ENCODE measurements at places on chromosomes 2 and 18.

GRCh38 chr2:202387608-202388342 lies 11.6 kb downstream of the BMPR2 start:
- no peak for DNase-seq

DNA sequence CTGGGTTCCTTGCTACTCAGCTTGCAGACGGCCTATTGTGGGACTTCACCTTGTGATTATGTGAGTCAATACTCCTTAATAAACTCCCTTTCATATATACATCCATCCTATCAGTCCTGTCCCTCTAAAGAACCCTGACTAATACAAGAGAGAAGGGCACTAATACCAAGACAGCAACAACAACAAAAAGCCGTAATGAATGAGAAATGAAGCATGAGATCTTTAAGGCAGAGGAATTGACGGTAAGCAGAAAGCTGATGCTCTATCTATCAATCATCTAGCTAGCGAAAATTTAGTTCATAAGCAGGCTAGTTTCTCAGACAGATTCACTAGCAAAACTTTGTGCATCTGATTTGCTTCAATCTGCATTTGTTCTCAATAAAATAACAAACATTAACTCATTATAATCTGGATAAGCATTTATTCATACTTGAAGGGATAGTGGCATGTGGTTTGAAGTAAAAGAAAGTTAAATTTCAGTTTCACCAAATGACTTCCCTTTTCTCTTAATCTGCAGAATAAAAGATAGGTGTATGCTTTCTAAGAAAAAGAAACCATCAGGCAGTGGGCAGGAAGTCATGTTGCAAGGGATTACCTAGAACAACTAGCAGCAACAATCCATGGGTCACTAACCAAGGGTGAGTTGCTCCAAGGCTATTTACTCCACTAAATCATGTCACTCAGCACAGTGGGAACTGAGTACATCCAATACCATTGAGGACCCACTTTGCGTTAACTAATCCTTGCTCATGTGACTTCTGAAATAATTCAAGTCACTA lies 376.5 kb downstream of the TMEM182 start:
- DNase-seq, result no peak

DNA sequence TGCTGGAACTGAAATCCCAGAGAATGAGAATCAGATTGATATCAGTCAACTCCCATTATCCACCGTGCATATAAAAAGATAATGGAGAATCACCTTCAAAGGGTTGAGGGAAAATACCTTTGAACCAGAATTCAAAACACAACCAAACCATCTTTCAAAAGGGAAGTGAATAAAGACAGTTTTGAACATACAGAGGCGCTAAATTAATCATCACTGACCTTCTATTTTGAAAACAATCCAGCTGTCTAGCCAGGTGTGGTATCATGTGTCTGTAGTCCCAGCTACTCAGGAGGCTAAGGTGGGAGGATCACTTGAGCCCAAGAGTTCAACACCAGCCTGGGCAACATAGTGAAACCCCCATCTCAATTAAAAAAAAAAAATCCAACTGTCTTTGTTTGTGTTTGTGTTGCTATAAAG lies 63.6 kb downstream of the TRABD2A start:
- no peak for DNase-seq

DNA sequence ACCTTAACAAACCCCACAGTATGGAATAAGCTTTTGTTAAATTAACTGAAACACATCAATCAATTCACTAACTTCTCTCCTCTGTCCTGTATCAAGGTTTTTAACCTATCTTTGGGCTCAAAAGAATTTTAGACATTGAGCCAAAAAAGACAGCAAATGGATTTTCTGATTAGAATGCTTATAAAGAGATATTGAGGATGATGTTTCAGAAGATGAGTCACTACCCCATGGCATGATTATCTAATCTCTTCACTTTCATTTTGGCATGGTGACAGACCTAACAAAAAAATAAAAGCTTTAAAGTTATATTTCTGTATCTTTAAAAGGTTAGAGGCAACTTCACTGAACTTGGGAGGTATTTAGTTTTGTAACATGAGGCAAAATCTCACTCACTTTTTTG lies 55.5 kb downstream of the SGPP2 start:
- no peak for DNase-seq

DNA sequence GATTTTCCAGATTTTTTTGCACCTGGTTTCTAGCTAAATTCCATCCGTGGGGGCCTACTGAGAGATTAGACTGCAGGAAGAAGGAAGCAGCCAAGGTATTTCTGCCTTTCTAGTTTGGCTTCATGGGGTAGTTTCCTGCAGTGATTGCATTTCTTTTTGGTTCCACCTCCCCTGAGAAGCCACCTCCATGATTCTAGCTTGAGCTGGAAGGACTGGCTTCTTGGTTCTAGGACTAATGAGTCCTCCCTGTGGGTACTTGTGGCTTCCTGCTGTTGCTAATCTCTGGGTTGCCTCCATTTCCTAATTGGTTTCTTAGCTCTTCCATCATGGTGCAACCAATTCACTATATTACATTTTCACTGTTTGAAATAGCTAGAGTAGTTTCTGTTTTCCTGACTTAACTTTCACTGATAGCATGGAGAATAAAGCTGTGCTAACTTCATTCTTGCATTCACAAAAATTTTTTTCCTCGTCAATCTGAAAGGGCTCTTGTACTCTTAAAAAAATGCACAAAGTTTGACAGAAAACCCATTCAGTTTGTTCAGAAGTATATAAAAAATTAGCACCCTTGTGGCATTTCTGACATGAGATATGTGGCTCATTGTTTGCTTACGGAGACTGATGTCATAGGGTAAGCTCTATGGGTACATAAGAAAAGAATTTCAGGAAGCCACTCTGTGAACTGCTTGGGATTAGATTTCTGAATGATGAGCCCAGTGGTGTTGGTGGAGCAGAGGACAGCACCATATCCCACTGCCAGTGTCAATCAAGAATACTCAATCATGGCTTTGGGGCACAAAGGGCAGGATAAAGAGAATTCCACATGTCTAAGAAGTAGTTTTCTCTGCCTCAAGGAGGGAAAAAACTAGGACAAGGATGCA lies 242.8 kb upstream of the RBMS1 start:
- no peak for DNase-seq

Measured in NCI-H1105 (cell line).